Type B pancreatic cell (in vitro differentiated cells): ENCODE measurements at places on chromosomes 13 and 19. TPM values are rescaled to one million over a fixed set of nuclear protein-coding genes. Genes with fewer than 3 reads are reported as not detected.

The S1PR4 gene
- not detected in 2 replicates for total RNA-seq

The CGB5 gene
- total RNA-seq = 6.7 TPM in 1 of 2 replicates, not detected in the other

The LGALS14 gene
- 0.48 TPM in 1 of 2 replicates, not detected in the other for total RNA-seq

- DNase-seq = no peak
Observed at GRCh38 chr19:7947939-7948338, 4.5 kb upstream of the TIMM44 start.

GRCh38 chr13:26528527-26528926, 29.0 kb upstream of the WASF3 start:
- DNase-seq = no peak

DNA sequence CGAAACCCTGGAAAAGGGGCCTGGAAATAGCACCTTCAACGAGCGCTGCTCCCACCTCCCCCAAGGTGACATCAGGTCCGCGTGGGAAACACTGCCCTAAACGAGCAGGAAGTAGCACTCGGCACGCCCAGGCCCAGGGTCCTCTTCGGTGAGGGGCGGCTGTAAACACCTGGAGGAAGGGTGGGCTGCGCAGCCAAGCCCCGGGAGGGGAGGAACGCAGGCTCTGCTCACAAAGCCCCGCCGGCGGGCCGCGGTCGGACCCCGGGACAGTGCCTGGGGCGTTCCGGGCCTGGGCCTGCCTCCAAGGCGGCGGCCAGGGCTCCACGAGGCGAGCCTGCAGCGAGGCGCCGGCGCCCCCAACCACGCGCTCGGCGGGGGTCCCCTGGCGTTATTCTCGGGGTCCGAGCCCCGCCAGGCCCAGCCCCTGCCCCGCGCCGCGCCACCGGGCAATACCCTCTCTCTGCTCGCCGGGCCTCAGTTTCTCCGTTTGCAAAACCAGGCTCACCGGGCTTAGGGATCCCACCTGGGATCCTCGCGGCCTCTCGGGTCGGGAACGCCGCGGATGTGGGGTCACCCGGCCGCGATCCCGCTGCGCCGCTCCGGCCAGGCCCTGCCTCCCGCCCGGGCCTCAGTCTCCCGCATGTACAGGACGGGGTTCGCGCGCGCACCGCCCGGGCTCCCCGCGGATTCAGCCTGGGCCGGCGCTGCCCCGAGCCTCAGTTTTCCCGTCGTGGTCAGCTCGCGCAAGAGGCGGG, 630 bp downstream of the RNF126 start:
- no peak for DNase-seq

The FOSB gene
- total RNA-seq = 28.4 and 178 TPM in 2 replicates

The PRSS57 gene
- total RNA-seq = not detected in 2 replicates

The PABPC3 gene
- 0.17 and 0.29 TPM in 2 replicates for total RNA-seq

The GIPC3 gene
- total RNA-seq = 0.07 TPM in 1 of 2 replicates, not detected in the other
